ENCODE measurements at places on chromosomes 11 and 22.

DNA sequence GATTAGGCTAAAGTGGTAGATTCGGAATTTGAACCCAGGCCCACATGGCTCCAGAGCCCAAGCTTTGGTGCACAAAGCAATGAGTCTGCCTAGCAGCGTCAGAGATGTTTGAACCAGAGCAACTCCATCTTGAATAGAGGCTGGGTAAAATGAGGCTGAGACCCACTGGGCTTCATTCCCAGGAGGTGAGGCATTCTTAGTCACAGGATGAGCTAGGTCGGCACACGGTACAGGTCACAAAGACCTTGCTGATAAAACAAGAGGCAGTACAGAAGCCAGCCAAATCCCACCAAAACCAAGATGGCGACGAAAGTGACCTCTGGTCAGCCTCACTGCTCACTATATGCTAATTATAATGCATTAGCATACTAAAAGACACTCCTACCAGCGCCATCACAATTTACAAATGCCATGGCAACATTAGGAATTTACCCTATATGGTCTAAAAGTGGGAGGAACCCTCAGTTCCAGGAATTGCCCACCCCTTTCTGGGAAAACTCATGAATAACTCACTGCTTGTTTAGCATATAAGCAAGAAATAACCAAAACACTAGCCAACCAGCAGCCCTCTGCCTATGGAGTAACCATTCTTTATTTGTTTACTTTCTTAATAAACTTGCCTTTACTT is 40.3 kb upstream of the DAGLA start:
- DNase-seq, result no peak

DNA sequence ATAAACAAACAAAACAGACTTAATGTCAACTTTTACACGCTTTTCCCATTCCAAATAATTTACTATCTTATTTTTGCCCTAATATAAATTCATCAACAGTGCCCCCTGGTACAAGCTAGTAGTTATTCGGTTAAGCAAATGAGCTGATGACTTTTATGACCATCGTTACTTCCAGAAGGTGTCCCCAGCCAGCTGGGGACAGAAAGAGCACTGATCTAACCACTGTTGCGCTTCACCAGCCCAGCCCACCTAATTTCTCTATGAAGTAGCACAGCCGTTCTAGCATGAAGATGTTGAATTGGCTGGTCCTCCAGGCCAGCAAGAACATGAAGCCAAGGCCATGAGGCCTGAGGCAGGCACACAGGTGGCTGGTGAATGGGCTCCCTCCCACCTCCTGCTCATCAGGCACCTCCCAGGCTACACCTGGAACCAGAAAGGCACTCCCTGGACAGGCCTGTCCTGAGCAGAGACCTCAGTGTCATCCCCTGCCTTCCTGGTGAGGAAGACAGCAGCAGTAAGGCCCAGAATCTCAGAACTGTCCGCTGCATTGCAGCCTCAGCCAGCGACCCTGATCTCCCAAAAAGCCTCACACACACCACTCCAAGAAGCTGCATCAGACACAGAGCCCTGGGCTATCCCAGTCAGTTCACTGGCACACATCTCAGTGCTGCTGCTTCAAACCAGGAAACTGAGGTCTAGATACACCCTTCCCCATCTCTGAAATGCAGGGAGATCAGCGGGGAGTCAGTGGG is 12.9 kb downstream of the GNB1L start:
- DNase-seq, result no peak

GRCh38 chr11:34915136-34916014 is 804 bp downstream of the APIP start:
- no peak for DNase-seq

DNA sequence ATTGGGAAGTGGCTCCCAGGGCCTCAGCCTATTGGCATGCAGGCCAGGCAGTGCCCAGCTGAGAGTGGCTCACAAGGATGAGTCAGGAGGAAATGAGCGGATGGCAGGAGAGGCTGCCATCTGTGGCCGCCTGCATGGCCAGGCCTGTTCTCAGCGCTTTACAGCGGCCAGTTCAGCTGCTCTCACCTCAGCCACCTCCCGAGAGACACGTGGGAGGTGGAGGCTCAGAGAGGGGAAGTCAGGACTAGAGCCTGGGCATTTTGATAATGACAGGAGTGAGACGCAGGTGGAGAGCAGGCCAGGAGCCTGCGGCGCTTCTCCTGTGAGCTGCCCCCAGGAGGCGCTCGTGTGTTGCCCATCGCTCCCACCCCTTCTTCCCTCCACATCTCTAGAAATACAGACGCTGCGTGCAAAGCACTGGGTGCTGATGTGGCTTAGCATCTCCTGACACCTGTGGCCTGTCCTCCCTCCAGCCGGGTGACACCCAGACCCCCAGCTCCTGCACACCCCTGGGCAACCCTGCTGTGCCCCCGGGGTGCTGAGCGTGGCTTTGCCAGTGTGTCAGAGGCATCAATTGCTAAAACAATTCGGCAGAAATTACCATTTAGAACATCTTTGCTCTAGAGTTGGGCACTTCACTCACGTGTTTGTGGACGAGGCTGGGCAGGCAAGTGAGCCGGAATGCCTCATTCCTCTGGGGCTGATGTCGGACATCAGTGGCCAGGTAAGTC is 21.4 kb upstream of the PANX2 start:
- DNase-seq, result no peak

- no peak for DNase-seq
Observed at GRCh38 chr11:106524436-106524835, 447.0 kb downstream of the AASDHPPT start.

- DNase-seq, result no peak
Observed at GRCh38 chr11:13062115-13062514, 53.0 kb downstream of the RASSF10 start.

DNA sequence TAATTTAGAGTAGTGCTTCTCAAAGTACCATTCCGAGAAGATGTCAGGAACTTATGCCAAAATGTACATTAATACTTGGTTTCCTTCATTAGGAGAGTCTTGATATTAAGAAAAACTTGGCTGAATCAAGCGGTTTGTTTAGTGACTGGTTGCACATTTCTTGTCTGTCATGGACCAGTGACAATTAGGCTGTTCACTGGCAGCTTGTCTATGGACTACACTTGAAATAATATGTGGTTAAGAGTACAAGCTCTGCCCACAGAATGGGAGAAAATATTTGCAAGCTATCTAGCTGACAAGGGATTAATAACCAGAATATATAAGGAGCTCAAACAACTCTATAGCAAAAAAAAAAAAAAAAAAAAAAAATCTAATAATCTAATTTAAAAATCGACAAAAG is 24.6 kb downstream of the COA4 start:
- DNase-seq, result no peak

DNA sequence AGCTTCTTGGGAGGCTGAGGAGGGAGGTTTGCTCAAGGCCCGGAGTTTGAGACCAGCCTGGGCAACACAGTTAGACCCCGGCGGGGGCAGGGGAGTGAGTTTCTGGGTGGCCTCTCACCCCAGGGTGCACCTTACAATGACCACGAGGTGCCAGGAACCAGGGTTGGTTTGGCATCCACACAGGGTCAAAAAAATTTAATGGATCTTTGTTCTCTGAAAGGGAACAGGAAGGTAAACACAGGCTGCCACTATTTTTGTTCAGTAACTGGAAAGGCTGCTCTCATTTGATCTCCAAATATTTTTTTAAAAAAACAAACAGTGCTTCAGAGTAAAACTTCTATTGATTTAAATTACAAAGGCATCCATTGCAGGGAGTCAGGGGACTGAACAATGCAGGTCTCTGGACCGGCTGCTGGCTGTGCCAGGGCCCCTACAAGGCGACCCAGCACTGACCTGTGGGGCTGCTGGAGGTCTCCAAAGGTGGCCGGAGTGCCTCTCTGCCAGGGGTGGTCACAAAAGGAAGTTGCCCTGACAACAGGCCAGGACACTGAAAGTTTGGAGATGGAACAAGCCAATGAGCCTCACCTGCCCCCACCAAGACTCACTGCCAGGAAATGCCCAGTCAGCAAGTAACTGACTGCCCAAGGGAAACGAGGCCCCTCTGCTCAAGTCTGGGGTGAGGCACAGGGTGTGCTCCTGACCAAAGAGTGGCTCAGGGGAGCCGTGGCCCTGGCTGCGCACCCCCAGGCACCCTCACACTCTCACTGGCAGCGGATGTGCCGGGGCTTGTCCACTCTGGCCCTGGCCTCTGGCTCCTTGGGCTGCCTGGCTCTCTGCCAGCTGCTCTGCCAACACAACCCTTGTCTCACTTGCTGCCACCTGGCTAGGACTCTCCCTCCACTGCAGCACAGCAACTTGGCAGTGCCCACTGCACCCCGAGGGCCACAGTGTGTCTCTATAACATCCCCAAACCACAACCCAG is 51.8 kb downstream of the ARFGAP3 start:
- DNase-seq, result no peak

- no peak for DNase-seq
Observed at GRCh38 chr22:24165673-24166072, 15.6 kb upstream of the SUSD2 start.

- no peak for DNase-seq
Observed at GRCh38 chr22:25368271-25368670, 148.8 kb downstream of the CRYBB2 start.

DNA sequence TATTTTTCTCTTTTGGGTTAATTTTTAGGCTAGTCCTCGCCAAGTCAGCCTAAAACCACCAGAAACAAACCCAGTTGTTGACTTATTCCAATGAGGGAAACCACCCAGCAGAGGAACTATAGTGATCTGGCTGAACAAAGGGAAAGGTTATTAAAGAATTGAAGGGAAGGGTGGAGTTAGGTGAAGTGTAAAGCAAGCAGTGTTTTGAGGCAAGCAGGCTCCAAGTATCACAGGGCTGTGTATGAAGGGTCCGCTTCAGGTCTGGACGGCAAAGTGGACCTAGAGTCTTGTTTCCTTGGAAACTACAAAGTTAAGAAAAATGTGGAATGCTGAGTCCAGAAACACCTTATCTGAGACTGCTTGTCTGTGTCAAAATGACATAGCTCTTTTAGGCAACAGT is 3.2 kb upstream of the TCN2 start:
- no peak for DNase-seq

GRCh38 chr22:45304971-45305370 is 4.8 kb upstream of the FAM118A start:
- DNase-seq, result no peak

Measured in amniotic stem cell (primary cell).